Stimulated activated CD4-positive, alpha-beta T cell treated with anti-CD3 and anti-CD28 coated beads, TNF-alpha, amount 100 ng/mL, for 24 hours (primary cell): ENCODE measurements at places on chromosomes 2 and 18.
A peak's percentile ranks its signal among the peaks of the same experiment; 100 is the strongest.

DNA sequence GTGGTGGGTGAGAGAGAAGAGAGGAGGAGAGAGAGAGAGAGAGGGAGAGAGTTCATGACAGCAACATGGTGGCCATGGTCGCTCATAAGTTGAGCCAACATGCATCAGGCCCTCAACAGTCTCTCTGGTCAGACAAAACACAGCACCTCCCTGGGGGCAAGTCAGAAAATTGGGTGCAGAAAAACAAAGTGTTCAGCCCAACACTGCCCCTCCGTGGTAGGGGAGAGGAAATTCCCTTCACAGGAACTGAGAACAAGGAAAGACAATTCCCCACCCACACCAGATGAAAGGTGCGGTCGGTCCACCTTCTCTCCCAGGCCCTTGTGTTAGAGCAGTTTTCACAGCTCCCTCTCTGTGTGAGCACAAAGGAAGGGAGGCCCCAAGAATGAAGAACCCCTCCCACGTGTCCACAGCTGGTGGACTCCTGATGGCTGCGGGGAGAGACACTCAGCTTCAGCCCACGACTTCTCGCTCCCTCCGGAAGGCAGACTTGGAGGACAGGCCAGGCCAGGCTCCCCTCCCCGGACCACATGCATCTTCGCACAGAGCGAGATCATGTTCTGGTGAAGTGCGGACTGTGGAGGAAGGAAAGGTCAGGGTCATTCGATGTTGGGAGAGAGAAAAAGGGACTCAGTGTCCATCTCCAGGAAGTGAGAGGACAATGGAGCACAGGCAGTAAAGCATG lies 181.7 kb downstream of the ANAPC1 start:
- DNase-seq = peak; percentile 19

GRCh38 chr2:165610591-165611029 lies 141.1 kb downstream of the CSRNP3 start:
- no peak for DNase-seq

GRCh38 chr18:7170292-7170691 lies 52.7 kb upstream of the LAMA1 start:
- DNase-seq = no peak

GRCh38 chr2:16973586-16974286 lies 308.1 kb upstream of the CYRIA start:
- DNase-seq = no peak

DNA sequence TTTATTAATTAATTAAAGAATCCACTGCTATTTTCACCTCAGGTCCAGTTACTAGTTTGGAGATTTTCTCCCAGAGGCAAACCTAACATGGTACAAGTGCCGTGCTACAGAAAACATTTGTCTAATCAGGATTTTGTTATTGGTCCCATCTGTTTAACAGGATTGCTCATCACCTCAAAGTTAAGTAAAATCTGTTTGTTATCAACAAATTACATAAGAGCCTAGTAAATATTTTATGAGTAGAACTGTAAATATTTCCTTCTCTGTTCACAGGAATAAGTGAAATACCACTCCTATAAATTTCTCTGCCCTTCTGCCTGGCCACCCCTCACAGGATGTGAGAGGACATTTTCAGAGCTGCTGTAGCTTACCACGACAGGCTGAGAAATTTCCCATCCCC lies 200.2 kb downstream of the RAD51AP2 start:
- no peak for DNase-seq

DNA sequence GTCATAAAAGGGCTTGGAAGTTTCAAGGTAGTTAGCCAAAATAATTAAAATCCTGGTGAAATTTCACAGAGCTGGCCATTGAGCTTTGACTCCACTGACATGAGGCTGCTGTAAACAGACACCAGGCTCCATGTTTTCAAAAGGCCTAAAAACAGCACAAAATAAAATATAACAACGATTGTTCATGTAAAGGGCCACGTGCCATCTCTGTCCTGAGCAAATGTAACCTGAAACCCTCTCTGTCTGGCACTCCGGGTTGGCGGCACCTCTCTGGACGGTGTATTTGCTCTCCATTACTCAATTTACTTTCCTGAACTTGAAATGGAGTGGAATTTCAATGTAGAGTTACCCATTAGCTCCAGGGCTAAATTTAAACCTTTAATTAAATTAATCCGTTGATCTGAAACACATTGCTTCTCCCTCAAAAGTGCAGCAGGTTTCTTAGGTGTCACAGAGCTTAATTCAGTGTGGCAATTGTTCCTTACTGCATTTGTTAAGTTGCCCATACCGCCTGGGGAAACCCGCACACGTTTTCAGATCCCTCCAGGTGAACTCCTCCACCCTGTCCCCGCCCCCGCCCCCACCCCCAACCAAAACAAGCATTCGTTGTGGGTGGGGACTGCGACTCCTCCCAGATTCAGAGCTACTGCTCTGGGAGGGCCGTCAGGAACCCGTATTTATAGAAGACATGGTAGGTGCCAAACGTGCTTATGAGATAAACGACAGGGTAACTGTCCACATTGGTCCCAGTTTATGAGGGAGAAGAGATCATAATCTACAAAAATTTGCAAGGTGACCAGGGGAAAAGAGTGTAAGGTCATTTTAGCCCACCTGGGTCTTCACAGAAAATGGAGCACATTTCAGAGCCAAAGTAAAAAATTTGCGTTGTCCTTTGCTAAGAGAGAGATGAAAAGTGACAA lies 1.2 kb upstream of the CABLES1 start:
- DNase-seq = peak; percentile 39

DNA sequence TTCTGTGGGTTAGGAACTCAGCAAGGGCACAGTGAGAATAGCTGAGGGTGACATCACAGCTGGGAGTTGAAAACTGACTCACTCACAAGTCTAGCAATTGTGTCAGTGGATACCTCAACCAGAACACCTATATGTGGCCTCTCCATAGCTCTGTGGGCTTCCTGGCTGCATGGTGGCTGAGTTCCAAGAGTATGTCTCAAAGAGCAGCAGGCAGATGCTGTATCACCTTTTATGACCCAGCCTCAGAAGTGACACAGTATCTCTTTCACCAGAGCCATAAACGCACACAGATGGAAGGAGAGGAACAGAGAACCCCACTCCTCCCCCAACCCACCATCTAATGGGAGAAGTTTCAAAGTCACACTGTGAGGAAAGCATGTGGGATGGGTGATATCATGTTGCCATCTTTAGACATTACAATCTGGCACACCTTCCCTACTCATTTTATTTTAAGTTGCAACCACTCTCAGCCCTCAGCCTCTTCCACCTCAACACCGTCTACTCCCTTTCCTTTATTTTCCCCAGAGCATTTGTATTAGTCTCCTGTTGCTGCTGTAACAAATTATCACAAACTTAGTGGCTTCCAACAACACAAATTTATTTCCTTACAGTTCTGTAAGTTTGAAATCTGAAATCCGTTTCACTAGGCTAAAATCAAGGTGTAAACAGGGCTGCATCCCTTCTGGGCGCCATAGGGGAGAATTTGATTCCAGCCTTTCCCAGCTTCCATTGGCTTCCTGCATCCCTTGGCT lies 134.6 kb upstream of the SPATS2L start:
- DNase-seq = no peak

DNA sequence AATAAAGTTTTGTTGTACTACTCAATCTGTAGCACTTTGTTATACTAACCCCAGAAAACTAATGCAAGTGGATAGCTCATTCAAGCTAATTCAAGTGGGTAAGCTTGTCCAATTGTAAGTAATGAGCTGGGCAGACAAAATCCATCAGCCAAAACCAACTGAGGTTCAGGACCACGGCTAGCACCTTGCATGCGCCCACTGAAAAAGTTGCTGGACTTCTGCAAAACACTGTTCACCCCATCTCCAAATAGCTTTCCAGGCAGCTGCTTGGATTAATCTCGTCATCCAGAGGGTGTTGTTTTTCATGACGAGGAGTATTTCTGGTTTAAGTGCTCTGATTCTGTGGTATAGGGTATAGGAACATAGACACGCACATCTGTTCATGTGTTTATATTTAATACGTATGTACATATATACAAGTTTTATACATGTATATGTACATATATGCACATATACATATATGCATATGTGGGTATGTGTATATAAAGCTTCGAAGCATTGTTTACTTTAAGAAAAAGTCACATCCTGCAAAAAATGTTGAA lies 307.5 kb downstream of the GALR1 start:
- no peak for DNase-seq

- DNase-seq = no peak
Measured at GRCh38 chr18:14781671-14782070, 33.7 kb downstream of the ANKRD30B start.

GRCh38 chr2:234823196-234823876 lies 128.5 kb upstream of the SH3BP4 start:
- DNase-seq = no peak

DNA sequence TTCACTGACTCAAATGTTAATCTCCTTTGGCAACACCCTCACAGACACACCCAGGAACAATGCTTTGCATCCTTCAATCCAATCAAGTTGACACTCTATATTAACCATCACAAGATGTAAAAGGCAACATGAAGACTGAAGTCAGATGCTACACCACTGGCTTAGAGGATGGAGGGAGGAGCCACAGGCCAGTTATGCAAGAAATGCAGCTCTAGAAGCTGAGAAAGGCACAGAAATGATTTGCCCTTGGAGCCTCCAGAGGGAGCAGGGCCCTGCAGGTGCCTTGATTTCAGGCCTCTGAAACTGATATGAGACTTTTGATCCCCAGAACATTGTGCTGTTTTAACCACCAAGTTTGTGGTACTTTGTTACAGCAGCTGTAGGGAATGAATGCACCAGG lies 276.3 kb downstream of the KCNS3 start:
- DNase-seq = no peak
